SJSA1 (cell line): ENCODE measurements at places on chromosomes 7 and 10.

DNA sequence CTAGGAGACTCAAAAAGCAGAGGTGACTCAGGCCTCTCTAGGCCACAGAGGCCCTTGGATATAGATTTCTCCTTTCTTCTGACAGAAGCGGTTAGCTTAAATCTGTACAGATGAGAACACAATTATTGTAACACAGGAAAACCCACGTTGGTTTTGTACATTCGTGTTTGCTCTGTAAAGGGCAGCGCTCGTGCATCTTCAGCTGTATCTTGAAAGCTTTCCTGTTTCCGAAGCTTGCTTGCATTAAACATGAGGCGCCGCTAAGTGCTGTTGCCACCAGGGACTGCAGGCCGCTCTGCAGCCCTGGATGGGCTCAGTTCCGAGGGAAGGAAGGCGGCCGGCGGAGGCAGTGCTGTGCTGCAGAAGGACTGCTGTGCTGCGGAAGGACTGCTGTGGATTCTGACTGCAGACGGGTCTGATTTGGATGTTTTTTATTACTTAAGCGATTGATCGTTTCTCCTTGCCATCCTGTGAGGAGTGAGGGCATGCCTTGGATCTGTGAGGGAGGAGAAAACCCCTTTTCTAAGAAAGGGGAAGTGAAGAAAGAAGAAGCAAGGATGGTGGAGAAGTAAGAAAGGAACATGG is 53.3 kb downstream of the FHIP2A start:
- no peak for DNase-seq

DNA sequence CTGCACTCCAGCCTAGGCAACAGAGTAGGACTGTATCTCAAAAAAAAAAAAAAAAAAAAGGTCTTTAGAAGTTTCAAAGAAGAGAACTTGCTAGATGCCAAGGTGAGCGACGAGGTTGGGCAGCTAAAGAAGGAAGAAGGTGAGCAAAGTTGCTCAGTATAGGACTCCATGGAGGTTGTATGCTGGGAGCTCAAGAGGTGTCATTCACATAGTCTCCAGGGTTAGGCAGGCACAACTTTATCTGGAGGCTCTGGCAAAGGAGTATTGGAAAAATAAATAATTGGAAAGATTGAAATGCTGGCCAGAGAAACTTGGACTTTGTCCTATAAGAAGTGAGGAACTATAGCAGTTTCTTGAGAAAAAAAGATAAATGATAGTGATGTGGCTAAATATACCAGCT is 74.5 kb downstream of the NRF1 start:
- no peak for DNase-seq

GRCh38 chr7:23093546-23093945 is 12.0 kb upstream of the KLHL7 start:
- no peak for DNase-seq

- no peak for DNase-seq
Observed at GRCh38 chr10:28587270-28587969, 54.5 kb downstream of the WAC start.

- no peak for DNase-seq
Observed at GRCh38 chr10:90435296-90435695, 422.5 kb downstream of the HTR7 start.
